ENCODE measurements at places on chromosomes 7 and 10. TPM values are rescaled to one million over a fixed set of nuclear protein-coding genes. Genes with fewer than 3 reads are reported as not detected.

GRCh38 chr10:126654579-126654978 is 15.9 kb downstream of the C10orf90 start:
- no peak for DNase-seq

Gene TAF5
- total RNA-seq: 5.4 TPM

Gene SFR1
- 8.7 TPM for total RNA-seq

DNA sequence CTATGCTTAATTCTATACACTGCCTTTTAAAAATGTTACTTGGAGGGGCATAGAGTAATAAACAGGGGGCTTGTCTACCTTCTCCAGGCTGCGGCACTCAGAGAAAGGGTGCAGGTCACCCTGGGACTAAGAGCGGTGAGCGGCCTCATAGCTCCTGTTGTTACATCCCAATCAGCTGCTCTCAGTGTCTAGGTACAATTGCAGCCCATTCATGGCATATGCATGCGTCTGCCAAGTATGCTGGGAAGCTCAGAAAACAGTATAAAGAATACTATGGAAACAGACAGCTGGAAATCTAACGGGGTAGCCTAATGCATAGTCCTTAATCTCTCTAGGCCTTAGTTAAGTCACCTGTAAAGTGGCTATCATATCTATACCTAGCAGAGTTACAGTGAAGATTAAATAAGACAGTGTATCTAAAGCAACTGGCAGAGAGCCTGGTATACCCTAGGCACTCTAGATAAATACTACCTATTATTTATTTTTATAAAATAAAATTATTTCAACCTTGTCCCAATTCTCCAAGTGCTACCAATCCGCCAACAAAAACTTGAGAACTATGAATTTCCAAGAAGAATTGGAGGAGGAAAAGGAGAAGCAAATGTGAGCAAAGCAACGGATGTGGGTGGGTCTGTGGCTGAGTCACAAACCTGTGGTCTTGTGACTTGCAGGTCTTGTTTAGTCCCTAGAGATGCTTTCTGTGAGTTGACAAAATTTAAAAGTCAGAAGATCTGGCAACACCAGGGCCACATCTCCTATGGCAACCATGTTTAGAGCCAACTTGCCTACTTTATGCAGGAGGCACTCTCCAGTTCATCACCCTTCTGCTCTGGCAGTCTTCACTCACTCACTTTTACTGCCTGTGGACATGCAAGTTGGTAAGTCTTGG is 183.0 kb downstream of the RAPGEF5 start:
- DNase-seq: no peak

DNA sequence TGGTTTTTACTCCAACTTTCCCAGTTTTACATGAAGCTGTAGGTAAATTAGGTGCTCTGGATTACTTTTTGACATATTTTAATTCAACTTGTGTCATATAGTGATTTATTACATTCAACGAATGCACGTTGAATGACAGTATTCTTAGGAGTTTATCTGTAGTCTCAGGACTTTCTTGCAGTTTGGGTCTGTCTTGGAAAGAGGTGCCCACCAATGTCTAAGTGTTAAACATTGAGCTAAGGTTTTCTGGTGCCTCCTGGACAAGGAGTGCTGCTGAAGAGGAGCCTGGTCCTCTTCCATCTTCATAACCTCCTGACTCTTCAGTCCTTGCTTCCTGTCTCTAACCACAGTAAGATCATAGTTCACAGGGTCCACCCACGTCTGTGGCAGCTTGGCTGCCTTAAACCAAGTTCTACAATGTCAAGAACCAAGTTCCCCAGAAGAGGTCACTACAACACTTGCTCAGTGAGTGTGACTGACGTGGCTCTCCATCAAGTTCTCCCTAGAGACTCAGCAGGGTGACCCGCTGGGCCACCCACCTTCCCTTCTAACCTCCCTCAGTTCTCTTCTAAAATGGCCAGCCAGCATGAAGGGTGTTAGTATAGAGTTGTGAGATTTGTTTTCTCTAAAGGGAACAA is 6.1 kb downstream of the NPY start:
- peak; percentile 42 for DNase-seq

DNA sequence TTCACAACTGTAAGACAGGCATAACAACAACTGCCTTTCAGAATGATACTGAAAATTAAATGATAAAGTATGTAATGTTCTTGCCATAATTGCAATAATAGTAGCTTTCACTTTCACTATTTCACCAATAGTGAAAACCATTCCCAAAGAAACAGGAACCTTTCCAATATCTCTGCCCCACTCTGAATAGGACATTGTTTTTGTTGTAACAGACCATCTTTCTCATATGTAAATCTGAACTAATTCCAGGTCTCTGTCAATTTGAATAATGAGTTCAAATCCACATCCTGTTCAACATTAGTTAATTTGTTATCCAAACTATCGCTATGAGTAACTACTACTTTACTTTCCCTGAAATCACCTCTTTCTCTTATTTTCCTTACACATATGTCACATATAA is 148.0 kb downstream of the LRRN3 start:
- DNase-seq: peak; percentile 47

GRCh38 chr10:29702273-29703164 is 67.7 kb upstream of the SVIL start:
- peak; percentile 61 for DNase-seq

Gene TFEC
- total RNA-seq: 17.1 TPM

- no peak for DNase-seq
Observed at GRCh38 chr7:378041-378420, 88.1 kb downstream of the FOXL3 start.

Gene NKX1-2
- 0.06 TPM for total RNA-seq

GRCh38 chr7:70405241-70405640 is 726.7 kb upstream of the GALNT17 start:
- DNase-seq: no peak

DNA sequence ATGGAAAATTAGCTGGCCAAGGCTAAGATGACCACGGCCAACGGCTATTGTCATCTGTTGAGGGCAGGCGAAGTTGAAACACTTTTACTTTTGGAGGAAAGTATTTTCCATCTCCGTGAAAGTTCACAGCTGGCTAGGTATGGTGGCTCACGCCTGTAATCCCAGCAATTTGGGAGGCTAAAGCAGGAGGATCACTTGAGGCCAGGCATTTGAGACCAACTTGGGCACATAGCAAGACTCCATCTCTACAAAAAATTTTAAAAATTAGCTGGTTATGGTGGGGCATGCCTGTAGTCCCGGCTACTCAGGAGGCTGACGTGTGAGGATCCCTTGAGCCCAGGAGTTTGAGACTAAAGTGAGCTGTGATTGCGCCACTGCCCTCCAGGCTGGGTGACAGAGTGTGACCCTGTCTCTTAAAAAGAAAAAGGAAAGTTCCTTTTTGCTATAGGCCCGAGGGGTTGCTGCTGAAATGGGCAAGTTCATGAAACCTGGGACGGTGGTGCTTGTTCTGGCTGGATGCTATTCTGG is 85.5 kb upstream of the MKLN1 start:
- no peak for DNase-seq

Gene CFAP70
- 11.2 TPM for total RNA-seq

- DNase-seq: no peak
Observed at GRCh38 chr7:6291531-6291930, 19.1 kb upstream of the CYTH3 start.

- peak; percentile 91 for DNase-seq
Observed at GRCh38 chr10:43110338-43111071, 27.7 kb upstream of the CSGALNACT2 start.

- DNase-seq: no peak
Observed at GRCh38 chr7:10940704-10941355, 32.8 kb upstream of the PHF14 start.
